ENCODE measurements at places on chromosomes 7 and 10.

- peak; percentile 80 for DNase-seq
These were observed 871 bp downstream of the POP7 start for GRCh38 chr7:100706672-100707311.

GRCh38 chr10:5679606-5680005 lies 5.0 kb upstream of the TASOR2 start:
- DNase-seq, result peak; percentile 83

DNA sequence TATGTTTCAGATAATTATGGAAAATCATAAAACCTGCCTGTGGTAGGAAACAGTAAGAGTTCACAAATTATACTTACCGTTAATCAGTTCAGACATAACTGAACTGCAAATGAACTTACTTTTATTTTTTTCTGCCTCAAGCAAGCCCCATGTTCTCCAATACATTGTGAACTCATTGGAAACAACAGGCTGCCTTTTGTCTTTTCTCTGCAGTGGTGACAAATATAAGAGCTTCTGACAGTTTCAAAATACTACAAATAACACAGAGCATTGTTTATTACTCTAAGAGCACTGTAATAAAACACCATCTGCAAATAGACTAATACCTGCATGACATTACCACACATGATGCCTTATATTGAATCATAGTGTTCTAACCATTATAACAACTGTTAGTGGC lies 94.0 kb upstream of the CDCA7L start:
- DNase-seq, result no peak

- DNase-seq, result peak; percentile 72
These were observed 574 bp upstream of the IL6 start for GRCh38 chr7:22726345-22726906.

- DNase-seq, result no peak
These were observed 279.9 kb upstream of the NEBL start for GRCh38 chr10:21176934-21177480.

DNA sequence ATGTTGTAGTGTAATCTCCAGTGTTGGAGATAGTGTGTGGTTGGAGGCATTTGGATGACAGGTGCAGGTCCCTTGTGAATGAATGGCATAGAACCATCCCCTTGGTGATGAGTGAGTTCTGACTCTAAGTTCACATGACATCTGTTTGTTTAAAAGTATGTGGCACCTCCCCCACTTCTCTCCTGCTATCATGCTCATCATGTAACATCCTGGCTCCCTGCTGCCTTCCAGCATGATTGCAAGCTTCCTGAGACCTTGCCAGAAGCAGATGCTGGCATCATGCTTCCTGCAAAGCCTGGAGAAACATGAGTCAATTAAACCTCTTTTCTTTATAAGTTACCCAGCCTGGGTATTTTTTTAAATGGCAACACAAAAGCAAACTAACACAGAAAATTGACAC lies 499.0 kb upstream of the SEMA3D start:
- DNase-seq, result no peak

- no peak for DNase-seq
These were observed 107.5 kb downstream of the POU6F2 start for GRCh38 chr7:39085189-39085588.

All from osteoblast (primary cell).